Activated effector memory CD4-positive, alpha-beta T cell treated with Interleukin-2 at 50 U/mL for 16 hours (primary cell): ENCODE measurements at places on chromosomes 7 and 10.

DNA sequence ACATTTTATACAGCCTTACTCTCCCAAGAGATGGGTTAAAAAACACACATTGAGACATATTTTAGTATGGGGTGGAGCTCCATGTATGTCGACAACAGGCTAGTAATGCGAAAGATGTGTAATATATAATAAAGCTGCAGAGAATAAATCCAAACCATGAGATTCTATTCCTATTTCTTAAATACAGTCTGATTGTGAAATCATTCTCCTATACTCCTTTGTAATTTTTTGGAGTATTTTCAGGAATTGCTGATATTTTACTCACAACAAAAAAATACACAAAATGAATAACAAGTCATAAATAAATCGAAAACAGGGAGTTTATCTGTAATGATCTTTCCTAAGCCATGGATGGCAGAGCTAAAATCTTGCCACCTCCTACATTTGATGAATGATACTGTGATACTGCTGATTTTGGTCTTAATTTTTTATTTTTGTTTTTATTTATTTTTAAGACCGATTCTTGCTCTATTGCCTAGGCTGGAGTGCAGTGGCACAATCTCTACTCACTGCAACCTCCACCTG lies 173.5 kb upstream of the KLF6 start:
- no peak for DNase-seq

DNA sequence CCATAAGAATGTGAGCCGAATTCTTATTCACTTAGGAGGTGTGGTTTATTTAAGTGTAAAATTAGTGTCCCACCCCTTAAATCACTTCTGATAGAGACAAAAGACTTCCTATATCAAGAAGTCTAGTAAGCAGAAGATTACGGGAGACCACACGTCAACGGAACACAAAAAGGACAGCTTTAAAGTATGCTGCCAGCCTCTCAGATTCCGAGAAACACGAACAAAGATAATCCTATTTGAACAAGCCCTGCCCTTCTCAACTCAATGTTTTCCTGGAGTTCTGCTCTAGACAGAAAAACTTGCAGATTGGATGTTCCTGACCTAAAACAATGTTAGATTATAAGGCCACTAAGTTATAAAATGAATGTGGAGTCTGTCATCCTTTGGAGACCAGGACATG lies 4.9 kb upstream of the MCU start:
- DNase-seq, result no peak

GRCh38 chr10:133225707-133226191 lies 4.3 kb upstream of the UTF1 start:
- DNase-seq, result no peak

GRCh38 chr10:129418496-129419225 lies 48.4 kb upstream of the MGMT start:
- DNase-seq, result no peak

DNA sequence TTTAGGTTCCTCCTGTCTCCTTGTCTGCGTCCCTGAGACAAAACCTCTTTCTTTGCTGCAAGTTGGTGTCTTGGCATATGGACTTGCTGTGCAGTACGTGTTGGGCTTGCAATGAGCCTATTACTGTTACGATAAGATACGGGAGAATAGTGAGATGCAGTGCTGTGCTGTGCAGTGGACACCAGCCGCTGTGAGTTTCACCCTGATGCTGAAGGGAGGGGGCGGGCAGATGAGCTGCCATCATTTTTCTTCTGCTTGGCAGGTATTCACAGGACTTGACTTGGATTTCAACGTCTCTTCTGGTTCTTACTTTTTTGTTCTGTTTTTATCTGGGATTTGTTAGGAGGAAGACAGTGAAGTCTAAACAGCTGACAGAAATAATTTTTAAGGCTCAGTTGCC lies 257.1 kb upstream of the PITRM1 start:
- no peak for DNase-seq

GRCh38 chr7:99597762-99598501 lies at the start of gene TMEM225B:
TMEM225B (plus strand) TSS chr7:99598267; CDS start chr7:99604389, 6,122 bp downstream.
- no peak for DNase-seq

DNA sequence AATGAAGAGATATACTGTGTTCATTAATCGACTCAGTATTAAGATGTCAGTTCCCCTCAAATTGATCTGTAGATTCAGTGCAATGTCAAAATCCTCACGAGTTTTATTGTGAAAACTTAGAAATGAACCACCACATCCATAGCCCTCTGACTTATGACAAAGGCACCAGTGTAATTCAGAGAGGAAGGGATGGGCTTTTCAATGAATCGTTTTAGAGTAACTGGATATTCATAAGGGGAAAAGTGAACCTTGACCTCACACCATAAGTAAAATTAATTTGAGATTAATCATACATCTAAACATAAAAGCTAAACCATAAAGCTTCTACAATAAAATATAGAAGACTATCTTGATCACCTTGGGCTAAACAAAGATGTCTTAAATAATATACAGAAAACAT lies 128.1 kb downstream of the ELFN1 start:
- DNase-seq, result no peak

DNA sequence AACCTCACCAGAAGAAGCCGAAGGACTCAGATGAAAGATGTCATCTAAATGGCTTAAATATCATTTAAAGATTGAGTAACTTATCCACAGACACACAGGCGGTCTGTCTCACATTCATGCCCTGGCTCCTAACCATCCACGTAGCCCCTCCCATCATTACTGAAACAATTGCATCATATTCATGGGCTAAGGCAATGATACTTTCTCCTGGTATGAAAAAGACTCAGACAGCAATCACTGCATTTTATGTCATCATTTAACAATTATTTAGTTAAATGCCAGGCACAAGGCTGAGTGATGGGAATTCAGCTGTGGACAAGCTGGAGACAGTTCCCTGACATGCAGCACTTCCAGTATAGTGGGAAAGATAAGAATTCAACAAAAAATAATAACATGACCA lies 11.2 kb upstream of the TECTB start:
- no peak for DNase-seq

GRCh38 chr7:107846324-107846723 lies 43.3 kb upstream of the SLC26A3 start:
- no peak for DNase-seq

DNA sequence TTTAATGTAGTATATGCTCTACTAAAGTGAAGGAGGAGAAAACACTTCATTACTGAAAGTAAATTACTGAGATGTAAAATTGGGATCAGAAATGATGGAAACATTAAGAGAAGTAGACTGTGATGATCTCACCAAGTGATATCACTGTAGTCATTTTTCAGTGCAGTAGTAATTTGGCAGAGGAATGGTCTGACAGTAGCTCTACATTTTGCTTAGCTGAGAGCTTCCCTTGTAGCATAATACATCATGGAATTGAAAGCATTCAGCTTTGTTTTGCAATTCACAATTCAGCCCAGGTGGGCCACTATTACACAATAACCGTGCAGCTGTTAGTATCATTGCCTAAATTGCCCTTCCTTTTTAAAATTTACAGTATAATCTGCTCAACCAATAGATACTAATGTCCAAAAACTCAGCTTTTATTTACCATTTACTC lies 19.4 kb upstream of the CABCOCO1 start:
- no peak for DNase-seq

DNA sequence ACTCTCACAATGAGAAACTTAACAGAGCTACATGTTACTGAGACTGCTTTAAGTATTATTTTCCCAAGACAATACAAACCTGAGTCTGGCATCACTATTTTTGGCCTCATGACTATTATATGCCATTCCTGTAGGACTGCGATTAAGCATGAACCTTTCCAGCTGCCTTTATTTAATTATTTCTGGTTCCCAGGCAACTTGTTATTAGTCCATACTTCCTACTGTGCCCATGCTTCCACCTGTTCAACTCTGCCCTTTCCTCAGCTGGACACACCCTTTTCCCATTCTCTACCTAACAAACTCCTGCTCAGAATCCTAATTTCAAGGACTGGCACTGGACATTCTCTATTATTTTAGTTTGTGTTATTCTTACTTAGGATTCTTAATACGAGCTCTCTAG lies 8.1 kb upstream of the CROT start:
- DNase-seq, result no peak

GRCh38 chr7:71454981-71455380 lies 323.0 kb downstream of the GALNT17 start:
- no peak for DNase-seq
